ENCODE measurements at places on chromosomes 7 and 10.

- DNase-seq: no peak
These were observed 146.9 kb downstream of the EVX1 start for GRCh38 chr7:27389496-27389895.

DNA sequence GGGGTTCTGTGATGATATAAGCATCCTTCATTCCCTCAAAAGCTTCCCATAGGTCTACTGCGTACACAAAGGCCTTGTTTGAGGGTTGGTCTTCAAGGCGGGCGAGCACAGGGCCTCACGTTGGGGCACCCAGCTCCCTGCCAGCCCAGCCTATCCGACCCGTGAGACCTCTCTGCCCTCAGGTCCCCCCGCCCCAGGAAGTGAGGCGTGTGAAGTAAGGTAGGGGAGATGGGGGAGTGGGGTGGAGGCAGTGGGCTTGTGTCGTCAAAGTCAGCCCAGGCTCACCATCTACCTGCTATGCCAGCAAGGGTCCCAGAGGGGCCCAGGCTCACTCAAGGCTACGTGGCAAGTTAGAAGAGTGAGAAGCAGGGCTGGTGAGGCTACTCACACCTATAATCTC, 47.6 kb upstream of the ELFN1 start:
- no peak for DNase-seq

DNA sequence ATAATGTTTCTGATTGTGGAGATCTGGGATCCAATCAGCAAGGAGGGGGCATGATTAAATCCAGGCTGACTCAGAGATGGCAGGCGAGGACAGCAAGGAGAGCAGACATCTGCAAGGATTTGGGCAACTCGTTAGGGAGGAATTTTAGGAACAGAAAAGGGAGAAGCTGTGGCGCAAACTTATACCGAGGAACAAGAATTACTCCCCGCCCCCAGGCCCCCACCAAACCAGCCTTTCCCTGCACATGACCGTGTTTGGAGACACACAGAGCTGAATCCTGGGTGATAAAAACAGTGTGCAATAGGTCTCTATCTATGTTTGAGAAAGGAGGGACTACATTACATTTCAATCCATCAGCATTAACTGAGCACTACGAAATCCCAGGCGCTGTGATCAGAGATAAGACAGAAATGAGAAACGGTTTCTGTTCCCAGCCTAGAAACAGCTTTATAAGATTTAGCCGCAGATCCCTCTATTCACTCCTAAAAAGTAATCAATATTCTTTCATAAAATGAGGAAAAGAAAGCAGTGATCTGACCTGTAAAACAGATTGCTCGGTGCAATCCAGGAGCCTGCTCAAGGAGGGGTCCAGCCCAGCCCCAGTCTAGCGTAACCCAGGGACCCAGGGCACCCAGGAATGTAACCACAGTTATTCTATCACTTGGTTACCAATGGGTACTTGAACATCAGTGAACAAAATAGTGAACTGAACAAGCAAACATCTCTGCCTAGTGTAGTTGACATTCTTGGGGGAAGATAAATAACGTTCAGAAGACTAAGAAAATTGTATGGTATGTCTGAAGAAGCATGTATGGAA, 37.2 kb upstream of the RAPGEF5 start:
- DNase-seq: no peak

DNA sequence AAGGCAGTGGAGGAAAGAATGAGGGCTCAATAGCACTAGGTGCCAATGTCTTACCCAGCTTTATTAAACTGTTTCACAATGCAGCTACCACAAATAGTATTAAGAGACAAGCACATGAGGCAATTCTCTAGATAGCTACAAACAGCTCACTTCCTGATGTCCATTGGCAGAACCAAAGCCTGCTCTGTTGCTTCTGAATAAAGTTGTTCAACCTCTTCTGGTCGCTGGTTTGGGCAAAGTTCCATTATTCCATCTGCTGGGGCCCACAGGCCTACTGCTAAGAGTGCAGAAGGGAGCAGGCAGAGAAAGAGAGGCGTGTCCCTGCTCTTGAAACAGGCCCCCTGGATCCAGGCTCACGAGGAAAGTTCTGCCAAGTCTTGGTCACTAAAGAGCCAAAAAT, 173.9 kb downstream of the ZNF438 start:
- peak; percentile 72 for DNase-seq

DNA sequence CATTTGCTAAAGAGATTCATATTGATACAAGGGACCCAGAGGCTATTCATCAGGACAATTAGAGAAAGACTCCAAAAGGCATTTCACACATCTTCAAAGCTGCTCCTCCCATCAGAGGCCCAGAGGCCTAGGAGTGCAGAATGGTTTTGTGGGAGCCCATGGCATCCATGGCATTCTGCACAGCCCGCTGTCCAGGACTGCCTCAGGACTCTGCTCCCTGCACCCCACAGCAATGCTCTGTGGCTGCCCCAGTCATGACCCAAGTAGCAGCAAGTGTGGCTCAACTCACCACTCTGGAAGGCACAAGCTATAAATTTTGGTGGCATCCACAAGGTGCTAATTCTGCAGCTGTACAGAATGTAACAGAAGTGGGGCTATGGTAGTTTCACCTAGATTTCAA, 38.5 kb downstream of the ZNF438 start:
- DNase-seq: no peak

- no peak for DNase-seq
These were observed 332.1 kb downstream of the PTPRN2 start for GRCh38 chr7:158255558-158255957.

DNA sequence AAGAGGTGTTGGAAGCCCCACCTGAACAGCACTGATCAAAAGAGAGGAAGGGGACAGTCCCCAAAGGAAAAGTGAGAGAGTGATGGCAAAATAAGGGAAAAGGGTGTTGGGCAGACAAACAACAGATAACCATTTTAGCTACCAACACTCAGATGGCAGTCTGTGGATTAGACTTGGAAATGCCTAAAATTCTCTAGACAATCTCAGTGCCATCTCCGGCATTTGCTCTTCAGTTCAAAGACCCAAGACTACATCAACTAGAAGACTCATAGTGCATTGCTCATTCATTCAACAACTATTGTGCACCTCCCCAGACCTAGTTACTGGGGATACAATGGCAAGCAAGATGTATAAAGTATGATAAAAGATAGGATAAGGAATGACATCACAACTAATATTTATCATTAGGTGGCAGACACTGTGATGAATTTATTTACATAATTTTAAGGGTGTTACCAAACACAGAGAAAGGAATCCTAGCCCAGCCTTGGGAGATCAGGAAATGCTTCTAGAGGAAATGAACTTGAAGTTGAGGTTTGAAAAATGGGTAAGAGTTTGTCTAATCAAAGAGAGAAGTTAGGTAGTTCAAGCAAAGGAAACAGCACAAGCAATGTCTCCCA, 109.3 kb upstream of the ARID5B start:
- no peak for DNase-seq

DNA sequence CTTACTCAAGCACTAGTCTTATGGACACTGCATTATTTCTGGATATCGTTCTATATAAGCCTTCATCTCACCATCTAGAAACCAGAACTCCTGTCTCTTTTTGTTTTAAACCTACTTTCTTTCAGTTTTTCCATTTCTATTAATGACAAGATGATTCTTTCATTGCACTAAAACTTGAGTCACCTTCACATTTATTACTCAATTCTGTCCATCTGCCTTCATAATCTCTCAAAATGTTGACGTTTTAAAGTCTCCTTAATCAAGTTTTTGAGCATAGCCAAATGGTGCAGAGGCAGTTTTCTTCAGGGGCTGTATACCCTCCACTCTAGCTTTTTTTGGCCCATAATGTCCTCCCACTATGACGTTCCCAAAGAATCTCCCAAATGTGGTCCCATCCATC, 17.6 kb downstream of the STAM start:
- no peak for DNase-seq

- DNase-seq: no peak
These were observed 599.6 kb upstream of the GHITM start for GRCh38 chr10:83539528-83540308.

GRCh38 chr10:75660823-75661222, 229.4 kb downstream of the LRMDA start:
- no peak for DNase-seq

DNA sequence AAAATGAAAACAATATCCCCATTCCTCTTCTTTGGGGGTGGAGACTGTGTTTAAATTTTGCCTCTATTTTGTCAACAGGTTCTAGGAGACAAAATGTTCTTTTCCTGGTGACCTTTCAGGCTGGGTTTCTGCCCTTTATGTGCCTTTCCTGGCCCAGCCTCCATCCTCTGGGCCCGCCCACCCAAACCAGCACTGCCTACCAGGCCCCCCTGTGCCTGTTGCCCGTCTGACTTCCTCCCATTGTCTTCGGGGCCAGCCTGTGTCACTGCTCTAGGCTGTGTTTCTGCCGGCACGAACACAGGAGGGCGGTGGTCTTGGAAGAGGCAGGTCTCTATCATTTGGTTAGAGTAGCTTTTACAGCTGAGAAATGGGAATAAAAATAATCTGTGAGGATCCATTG, 13.9 kb downstream of the TSPAN14 start:
- DNase-seq: no peak

- DNase-seq: no peak
These were observed 433.7 kb upstream of the MGMT start for GRCh38 chr10:129033340-129033739.

DNA sequence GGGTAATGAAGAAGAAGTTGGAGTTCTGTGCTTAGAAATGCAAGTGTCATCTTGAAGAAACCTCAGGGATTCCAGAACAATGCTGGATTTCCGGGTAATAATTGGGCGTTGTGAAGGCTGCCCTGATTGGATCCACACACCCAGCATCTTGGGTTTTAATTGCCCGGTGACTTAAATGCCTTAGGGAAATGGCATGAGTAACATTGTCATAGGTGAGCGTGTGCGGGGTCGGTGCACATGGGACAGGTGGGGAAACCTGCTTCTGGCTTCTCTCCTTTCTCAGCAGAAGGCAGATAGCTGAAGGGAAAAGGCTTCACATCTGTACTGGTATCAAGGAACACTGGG, 15.2 kb upstream of the CAMK1D start:
- no peak for DNase-seq

- DNase-seq: no peak
These were observed 405.1 kb downstream of the PLXNA4 start for GRCh38 chr7:132171130-132171576.

GRCh38 chr10:921471-922414, 9.8 kb downstream of the LARP4B start:
- DNase-seq: no peak

- DNase-seq: no peak
These were observed 31.2 kb upstream of the GATA3 start for GRCh38 chr10:8023321-8023720.

DNA sequence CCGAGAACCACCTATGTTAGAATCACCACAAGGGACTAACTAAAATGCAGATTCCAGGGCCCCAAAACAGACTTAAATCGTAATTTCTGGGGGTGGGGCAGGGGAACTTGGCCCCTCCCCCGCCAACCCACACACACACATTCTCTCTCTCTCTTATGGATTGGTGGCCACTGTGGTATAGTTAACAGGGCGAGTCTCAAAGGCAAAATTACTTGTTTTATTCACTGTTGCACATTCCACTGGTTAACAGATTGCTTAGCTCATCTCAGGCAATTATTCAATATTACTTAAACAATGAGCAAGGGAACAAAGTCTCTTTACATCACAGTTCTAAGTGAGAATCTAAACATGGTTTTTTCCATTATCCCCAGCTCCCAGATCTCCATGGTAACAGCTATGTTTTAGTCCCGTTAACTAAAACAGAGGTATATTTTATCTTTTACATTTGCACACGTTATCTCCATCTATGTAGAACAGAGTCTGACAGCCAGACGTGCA, 38.5 kb downstream of the IGF2BP3 start:
- no peak for DNase-seq

DNA sequence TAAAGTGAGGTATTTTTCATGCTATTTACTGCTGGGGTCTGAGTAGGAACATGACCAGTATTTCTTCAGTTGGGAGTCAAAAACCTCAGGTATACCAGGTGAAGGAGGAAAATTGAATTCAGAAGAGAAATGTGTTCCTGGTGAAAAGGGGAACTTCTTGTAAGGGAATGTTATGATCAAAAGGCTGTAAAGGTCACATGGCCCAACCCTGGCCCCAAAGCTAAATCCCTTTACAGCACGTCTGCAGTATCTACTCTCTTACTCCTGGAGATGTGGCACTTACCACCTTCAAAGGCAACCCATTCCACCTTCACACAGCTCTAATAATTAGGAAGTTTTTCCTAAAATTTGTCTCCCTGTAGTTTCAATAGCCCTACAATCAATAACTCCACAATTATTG, 15.2 kb downstream of the PIK3AP1 start:
- peak; percentile 77 for DNase-seq

DNA sequence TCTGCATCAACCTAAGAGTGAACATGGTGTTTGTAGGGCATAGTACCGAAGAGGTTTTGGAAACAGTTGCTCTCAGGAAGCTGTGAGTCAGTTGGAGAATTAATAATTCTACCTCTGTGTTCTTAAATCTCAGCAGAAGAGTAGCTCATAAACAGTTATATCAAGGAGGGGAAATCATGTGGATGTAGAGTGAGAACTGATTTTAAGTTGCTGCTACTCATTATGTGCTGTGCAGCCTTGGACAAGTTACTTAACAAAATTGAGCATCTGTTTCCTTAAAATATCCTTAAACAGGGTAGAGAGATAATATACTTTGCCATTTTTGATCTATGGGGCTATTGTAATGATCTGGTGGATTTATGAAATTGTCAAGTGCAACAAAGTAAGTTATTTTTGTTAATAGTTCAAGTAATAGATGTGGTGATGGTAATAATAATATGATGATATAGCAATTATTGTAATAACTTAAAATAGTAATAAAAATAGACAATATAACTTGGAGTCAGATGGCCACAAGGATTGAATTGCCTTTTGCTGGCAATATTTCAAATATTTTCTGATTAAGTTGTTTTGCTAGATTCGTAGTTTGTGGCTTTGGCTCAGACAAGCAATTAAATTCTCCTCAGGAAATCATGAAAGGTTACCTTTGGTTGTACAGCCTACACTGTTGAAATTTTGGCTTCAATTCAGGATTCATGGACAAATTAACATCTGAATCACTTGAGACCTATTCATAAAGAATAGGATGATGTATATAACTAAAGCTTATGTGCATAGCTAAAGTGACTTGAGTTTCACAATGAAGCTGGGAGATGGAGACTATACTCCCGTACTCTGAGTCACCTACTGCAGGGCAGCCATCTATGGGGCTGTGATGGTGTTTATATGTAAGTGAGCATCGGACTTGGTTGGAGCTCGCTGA, 228.5 kb downstream of the CDK14 start:
- DNase-seq: no peak

DNA sequence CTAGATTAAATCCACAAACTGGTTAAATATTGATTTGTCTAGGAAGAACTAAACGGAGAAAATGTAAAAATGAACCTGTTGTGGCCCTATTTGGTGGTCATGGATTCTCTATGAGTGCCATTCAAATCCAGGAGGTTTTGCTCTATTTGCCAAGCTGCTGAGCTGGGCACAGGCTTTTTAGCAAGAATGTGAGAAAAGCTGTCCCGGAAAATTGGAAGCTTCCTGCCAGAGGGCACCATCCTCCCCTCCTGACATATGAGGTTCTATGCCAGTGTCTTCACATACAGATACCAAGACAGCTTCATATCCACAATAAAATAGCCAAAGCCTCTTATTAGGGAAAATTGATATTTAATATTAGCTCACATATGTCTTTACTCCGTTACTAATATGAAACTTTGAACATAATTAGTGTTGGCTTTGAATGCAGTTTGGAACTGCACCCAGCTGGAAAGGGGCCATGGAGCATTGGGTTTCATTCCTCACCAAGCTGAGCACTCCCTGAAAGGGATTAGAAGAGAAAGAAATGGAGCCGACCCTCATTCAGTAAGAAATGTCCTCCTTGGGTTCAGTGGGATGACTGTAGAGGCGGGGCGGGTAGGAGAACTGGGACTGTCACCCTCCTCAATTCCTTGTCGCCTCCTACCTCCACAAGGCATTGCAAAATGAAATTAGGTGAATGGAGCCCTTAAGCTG, 47.8 kb downstream of the NRCAM start:
- DNase-seq: no peak

- DNase-seq: no peak
These were observed 63.6 kb upstream of the IGFBP3 start for GRCh38 chr7:45984386-45985295.

All from Kasumi-1 (cell line).